ENCODE measurements at places on chromosomes 13 and 19.

GRCh38 chr19:49271080-49271753, 53.8 kb downstream of the SLC6A16 start:
- DNase-seq = no peak

DNA sequence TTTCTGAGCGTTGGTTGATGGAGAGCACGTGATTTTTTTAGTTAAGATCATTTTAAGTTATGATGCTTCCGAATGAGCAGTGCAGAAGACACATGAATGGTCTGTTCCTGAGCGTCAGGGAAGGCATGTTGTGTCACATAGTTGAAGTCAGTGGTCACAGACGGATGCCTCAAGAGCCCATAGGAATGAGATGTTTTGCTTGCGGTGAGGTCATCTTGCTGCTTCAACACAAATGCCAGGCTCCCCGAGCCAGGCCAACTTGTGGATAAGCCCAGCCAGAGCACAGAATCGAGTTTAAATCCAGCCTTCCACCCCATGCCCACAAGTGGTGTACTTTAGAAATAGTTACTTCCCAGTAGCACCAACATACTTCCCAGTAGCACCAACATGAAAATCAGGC, 5.4 kb downstream of the UPF3A start:
- DNase-seq = no peak

- DNase-seq = no peak
Observed at GRCh38 chr13:52955472-52955874, 73.1 kb upstream of the OLFM4 start.

- DNase-seq = no peak
Observed at GRCh38 chr19:19140476-19140875, 2.2 kb upstream of the TMEM161A start.

DNA sequence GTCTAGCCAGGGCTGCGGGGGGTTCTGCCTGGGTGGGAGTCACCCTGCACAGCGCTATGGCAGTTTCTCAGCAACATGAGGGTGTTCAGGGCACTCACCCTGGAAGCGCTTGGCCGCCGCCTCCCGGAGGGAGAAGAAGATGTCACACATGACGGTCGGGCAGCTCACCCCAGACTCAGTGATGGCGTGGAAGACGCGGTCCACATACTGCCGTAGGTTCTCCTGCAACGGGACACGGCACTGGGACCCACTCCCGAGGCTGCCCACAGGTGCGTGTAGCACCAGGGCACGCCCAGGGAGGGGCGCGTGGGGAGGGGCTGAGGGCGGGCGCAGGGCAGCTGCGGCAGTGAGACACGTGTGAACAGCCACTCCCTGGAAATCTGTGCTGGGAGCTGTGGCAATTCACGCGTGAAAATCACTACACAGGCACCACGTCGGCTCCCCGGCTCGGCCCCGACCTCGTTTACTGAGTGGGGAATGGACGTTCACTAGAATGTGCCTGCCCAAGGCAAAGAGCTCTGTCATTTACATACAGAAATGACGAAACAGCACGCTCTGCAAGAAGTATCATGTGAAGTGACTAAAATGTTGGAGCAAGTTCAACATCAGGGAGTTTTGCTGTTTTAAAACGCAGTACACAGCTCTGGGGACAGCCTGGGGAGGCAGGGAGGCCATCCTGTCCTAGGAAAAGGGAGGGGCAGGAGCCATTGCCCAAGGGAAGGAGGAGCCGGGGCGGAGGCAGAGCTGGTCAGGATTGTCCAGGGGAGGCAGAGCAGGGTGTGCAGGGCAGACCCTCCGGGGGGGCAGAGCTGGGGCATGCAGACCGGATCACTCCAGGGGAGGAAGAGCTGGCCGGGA, 41.5 kb upstream of the C13orf46 start:
- DNase-seq = no peak

Measured in thymus (tissue), 14 donors.